ENCODE measurements at places on chromosomes 5 and 9.

DNA sequence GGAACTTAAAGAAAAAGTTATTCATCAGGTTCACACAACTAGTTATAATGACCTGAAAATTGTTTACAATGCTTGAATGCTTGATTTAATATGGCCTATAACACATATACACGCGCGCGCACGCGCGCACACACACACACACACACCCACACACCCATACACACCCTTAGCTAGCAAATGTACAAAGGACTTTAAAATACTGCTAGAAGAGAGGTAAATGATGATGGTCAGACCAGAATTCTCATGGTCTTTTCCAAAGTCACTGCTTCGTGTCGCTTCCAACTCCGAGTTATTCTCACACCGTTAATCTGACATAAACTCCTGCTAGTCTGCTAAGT is 5.9 kb downstream of the LSM11 start:
- no peak for DNase-seq

- DNase-seq, result no peak
Measured at GRCh38 chr5:118033686-118034338, 954.5 kb downstream of the DTWD2 start.

GRCh38 chr9:119968836-119969707 is 599.8 kb upstream of the BRINP1 start:
- DNase-seq, result peak; percentile 5

DNA sequence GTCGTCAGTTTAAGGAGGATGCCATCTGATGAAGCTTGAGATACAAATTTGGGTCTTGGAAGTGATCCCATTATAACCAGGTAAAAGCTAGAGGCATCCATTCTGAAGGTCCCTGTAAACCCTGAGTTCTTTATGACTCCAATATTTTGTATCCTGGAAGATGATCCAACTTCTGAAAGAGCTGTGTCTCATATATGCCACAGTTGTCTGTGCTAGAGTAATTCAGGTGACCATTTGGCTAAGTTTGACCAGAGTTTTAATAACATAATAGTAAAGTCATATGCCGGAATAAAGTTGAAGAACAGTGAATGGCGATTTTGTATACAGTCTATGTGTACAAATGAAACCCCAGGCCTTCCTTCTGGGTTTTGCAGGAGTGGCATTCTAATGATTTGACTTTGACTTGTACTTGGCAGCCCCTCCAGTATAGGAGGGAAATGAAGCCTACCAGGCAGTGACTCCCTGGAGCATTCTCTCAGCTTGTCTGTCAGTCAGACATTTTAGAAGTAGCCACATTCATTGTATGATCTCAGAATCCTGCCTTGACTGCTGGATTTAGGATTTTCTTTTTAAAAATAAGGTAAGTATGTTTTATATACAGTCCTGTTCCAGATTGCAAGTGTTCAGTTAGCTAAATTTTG is 39.6 kb downstream of the ENTREP1 start:
- no peak for DNase-seq

- no peak for DNase-seq
Measured at GRCh38 chr5:158387499-158387898, 528.6 kb upstream of the CLINT1 start.

GRCh38 chr9:81669041-81669651 is 20.2 kb downstream of the TLE1 start:
- no peak for DNase-seq

DNA sequence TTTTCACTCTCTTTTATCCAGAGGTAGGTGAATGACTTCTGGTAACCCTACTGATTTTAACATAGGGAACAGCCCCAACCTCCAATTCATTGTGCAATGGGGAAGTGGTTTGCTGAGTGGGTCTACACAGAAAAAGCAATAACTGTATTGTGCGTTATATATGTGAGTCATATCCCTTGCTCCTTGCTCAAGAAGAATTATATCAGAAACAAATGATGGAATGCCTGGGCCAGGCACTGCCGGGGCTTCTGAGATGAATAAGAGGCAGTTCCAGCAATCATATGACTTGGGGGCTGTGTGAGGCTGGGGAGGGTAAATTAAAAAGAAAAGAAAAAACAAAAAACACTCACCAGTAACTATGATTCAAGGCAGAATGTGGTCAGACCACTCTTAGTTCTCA is 79.2 kb upstream of the ABCA1 start:
- no peak for DNase-seq

GRCh38 chr9:126620478-126620877 is 6.8 kb downstream of the LMX1B start:
- DNase-seq, result no peak

DNA sequence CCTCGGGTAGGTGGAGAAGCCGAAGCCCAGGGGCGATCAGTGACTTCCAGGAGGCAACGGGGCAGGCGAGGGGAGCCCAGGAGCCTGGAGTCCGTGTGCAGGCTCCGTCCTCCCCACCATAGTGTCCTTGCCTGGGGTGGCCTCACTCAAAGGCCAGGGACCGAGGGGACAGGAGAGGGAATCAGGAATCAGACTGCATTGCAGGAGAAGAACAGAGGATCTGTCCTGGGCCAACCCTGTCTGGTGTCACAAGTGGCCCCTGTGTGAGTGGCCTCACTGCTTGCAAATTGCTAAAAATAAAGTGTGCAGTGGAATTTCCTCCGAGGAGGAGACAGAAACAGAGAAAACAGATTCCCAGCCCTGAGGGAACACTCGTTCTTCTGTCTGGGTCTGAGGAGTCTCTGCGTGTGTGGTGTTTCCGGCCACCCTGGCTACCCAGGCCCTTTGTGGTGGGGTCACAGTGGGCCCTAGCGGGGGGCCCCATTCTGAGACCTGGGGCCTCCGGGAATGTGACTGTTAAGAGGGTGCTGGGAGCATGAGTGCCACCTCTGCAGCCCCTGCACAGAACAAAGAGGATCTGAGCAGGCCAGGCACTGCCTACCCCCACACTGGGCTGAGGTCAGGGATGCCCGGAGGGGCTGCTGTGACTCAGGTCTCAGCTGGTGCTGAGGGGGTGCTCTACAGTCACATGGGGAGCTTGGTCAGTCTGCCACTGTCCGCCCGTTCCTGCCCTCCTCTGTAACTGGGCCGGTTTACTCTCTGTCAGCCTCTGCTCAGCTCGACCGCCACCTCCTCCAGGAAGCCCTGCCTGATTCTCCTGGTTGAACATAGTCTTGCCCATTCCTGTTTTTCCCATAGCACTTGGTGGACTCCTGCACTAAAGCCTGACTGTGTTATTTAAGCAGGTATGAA is 7.4 kb downstream of the TRAF1 start:
- DNase-seq, result no peak

DNA sequence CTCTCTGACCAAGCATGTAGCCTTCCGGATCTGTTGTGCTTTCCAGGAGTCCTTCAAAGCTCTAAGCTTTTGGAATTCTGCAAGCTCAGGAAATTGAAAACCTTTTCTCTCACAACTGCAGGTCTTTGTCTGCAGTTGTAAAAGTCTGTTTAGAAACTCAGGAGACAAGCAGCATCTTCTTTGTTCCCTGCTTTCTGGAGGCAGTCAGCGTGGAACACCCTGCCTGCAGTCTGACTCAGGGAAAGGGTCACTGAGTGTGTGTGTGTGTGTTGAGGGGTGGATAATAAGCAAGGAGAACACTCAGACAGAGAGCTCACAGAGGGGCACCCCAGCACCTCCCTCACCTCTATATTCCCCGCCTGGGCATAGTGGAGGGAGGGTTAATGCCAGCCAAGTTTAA is 29.1 kb downstream of the KCNIP1 start:
- no peak for DNase-seq

GRCh38 chr9:14309403-14309802 is 4.5 kb downstream of the NFIB start:
- no peak for DNase-seq

GRCh38 chr5:115418788-115419187 is 122.3 kb upstream of the CCDC112 start:
- no peak for DNase-seq

GRCh38 chr5:160929360-160929759 is 77.3 kb upstream of the ATP10B start:
- no peak for DNase-seq

GRCh38 chr9:104988539-104988938 is 60.6 kb upstream of the ABCA1 start:
- no peak for DNase-seq

All from GOT3 (cell line).